ENCODE measurements at places on chromosomes 16 and 17.

DNA sequence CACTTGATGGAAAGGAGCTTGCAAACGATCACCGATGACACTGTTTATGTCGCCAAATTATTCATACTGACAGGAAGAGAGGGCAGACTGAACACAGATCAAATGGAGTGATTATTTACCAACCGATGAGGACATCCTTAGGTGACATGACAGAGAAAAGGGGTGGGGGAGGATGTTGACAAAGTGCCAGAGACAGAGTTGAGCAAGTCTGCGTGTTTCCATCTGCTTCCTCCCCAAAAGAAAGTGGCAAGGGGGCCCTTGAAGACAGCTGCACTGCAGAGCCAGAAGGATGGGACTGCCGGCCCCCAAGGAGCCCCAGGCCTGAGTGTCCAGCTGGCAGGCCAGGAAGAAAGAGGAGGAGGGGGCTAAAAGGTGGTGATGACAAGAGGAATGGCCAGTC, 191.0 kb upstream of the RPL38 start:
- no peak for DNase-seq

DNA sequence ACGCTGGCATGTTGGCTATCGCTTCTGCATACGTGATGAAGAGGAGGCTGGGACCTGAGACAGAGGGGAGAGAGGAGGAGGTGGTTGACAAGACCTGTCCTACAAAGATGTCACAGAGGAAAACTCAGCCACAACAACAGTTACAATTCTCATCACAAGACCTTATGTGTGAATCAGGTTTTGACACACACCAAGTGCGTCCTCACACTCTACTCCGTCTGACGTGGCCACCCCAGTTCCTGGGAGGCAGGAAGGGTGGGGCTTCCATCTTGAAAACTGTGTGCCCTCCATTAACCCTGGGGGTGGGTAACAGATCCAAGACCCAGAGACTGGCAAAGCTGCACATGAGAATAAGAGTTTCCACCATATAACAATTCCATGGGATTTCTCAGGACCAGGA, 24.1 kb downstream of the SLC6A4 start:
- no peak for DNase-seq

DNA sequence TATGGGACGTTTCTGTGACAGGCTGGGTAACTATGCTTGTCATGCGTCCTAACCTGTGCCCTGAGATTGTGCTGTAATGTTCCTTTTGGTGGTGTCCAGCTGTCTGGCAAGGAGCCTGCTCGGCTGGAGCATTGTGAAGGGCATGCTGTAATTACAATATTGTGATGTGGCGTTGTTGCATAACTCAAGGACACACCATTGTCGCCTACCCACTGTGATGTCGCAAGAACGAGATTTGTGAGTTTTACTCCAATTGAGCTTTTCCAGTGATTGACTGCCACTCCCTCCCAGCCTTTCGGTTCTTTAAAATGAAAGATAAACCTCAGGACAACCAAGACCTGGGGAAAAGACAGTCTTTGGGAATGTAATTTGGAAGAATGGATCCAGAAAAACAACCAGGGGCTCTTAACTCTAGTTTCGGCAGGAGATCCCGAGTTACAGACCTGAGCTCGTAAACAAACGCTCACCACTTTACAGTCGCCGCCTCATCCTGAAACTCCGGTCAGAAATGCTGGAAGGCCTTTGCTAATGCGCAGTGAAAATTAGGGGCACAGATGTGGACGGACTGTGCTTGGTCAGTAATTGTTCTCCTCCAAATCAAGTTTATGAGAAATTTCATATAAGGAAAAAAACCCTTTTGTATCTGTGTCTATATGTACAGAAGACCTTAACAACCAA, 1.3 kb downstream of the ZNF750 start:
- peak; percentile 2 for DNase-seq

DNA sequence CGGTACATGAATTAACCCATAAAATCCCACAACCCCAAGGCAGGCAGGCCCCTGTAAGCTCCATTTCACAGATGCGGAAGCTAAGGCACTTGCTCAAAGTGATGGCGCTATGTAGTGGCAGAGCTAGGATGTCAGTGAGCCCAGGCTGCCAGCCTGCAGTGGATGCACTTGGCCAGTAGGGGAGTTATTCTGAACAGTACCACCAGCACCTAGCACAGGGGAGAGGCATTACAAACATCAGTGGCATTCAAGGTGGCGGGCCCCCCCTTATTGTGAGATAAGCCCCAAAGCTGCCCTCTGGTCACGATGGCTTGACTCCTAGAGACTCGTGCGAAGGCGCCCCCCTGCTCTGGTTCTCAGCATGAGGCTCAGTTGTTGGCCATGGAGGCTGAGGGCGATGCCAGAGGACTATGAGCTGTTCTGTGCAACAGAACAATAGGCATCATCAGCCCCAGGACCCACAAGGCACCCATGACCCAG, 33.8 kb downstream of the GTF3C1 start:
- DNase-seq: peak; percentile 13

GRCh38 chr17:71846561-71847110, 274.2 kb upstream of the SOX9 start:
- no peak for DNase-seq

DNA sequence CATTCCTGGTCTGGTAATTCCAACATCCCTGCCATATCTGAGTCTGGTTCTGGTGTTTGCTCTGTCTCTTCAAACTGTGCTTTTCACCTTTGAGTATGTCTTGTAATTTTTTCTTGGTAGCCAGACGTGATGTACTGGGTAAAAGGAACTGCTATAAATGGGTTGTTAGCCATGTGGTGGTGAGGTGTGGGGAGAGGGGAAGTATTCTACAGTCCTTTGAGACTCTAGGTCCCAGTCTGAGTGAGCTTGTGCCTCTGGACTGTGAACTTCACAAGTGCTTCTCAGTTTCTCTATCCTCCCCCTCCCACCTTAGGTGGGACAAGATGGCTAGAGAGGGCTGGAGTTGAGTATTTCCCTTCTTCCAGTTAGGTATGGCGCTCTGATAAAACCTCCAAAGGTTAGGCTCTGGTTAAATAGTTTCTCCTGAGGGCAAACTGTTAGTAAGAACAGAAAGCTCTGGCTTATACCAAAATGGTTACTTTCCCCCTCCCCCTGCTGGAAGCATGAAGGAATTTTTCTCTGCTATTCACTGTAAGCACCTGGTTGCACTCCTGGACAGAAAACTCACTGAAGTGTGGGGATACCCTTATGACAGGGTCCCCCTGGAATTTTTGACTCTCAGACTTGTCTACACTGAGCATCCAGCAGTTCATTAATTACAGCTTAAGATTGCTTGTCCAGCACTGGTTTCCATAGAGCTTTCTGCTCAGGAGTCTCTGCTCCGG, 87.8 kb downstream of the MARCHF10 start:
- no peak for DNase-seq

DNA sequence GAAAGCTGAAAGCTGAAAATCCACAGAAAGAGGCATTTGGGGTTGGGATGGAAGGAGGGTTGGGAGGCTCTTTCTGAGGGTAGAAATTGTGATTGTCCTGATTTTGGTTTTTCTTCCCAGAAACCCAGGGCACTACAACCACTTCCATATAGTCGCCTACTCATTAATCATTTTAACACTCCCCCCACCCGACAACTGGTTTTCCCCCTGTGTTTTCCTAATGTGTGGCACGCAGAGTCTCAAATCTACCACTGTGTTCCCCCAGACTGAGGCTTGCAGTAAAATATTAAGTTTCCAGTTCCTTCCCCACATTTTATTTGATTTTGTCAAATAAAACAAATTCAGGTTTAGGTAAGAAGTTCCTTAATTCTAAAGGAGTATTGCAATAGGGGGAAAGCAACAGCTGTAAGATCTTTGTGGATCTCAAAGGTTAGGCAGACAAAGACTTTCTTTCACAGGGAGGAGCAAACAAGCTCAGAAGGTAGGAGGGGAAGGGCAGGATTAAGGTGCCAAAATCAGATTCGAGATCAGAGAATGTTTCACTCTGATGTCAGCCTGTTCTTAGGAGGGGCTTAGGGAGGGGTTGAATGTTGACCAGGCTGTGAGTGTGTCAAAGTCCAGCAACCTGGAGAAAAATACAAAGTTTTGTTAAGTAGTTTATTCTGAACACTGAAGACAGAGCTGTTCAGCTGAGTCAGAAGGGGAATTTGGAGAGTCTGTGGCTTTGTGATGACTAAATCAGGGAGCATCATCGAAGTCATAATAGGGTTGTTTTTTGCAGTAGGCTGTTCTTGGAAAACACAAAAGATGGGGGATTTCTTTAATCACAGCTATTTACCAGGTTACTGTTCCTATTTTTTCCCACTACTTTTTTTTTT, 3.6 kb downstream of the ZNF267 start:
- peak; percentile 86 for DNase-seq

Data from HFFc6 (cell line).